ENCODE measurements at places on chromosomes 12 and 14. TPM values are rescaled to one million over a fixed set of nuclear protein-coding genes. Genes with fewer than 3 reads are reported as not detected.

Gene HNF1A
- total RNA-seq: not detected

GRCh38 chr14:92680781-92681650 is 67.4 kb downstream of the LGMN start:
- peak; percentile 93 for DNase-seq
- peaks cover 57% of the 10 kb centered on the region for H3K36me3 ChIP-seq
- H3K27ac ChIP-seq: peak overlapping the region; percentile 48

- H3K36me3 ChIP-seq: peaks cover 1% of the 10 kb centered on the region
- no peak overlapping the region for H3K4me3 ChIP-seq
- peak; percentile 56 for DNase-seq
These were observed 136.2 kb downstream of the MED13L start for GRCh38 chr12:116141110-116141832.

- H3K27me3 ChIP-seq: peaks cover 2% of the 10 kb centered on the region
These were observed 109.3 kb downstream of the TBC1D30 start for GRCh38 chr12:64933791-64934190.

GRCh38 chr14:71454513-71455332 is 477.5 kb upstream of the RGS6 start:
- H3K36me3 ChIP-seq: peaks cover 19% of the 10 kb centered on the region
- H3K4me3 ChIP-seq: no peak overlapping the region
- peak overlapping the region; percentile 32 for H3K27ac ChIP-seq
- peaks cover 16% of the 10 kb centered on the region for H3K4me1 ChIP-seq

DNA sequence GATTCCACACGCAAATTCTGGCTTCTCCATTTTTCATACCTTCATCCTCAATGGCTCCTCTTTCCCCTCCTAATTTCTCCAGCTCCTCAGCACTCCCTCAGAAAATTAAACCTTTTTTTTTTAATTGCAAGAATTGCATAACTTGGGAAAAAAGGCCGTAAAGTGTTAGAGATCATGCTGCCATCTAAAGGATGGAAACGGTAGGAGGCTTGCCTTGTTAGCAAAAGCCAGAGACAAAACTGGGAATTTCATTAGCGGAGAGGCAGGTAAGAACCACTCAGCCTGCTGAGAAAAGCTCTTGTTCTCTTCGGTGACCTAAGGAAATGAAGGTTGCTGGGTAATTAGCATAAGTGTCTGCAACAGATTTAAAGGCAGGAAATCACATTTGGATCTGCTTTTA is 204.3 kb downstream of the AEBP2 start:
- no peak overlapping the region for H3K4me3 ChIP-seq
- H3K27ac ChIP-seq: no peak overlapping the region
- no peaks in the 10 kb centered on the region for H3K27me3 ChIP-seq
- no peaks in the 10 kb centered on the region for H3K36me3 ChIP-seq

DNA sequence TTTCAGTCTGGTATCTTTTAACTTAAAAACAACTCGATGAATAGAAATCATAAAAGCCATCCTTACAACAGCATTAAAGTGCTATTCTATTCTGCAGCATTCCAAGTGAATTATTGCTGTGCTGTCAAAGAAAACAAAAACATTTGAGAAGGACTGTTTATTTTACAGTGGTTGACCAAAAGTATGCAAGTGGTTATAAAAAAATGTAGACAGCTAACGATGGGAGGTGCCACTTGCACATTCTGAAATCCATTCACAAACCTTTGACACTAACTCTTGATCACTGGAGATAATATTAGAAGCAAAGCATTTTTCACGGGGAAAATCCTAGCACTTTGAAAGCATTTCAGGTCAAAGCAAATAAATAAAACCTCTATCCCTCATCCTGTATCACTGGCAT is 55.6 kb downstream of the HMGA2 start:
- no peak overlapping the region for H3K4me3 ChIP-seq
- H3K27ac ChIP-seq: no peak overlapping the region
- H3K4me1 ChIP-seq: no peaks in the 10 kb centered on the region
- peaks cover 45% of the 10 kb centered on the region for H3K27me3 ChIP-seq
- H3K36me3 ChIP-seq: no peaks in the 10 kb centered on the region
- DNase-seq: no peak

DNA sequence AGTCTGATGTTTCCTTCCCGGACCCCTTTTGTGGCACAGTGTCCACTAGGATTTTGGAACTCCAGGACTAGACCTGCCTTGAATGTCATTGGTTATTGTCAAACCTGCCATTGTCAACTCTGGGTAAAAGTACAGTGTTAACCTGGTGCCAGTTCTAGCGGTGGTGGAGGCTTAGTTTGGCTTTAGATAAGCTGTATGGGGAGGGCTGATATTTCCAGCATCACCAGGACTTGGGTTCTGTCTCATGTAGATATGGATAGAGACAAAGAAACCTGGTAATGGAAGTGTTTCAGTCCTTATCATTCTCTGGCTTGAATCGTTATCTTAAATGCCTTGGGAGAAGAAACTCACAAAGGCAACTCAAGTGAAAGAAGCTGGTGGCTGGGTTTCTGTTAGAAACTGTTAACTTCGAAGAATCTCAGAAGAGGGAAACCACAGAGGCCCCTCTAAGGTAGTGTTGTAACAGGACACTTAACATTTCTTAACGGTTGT is 10.6 kb downstream of the CHST11 start:
- H3K27me3 ChIP-seq: no peaks in the 10 kb centered on the region
- peak overlapping the region; percentile 38 for H3K4me3 ChIP-seq
- DNase-seq: no peak
- H3K4me1 ChIP-seq: peaks cover 72% of the 10 kb centered on the region

GRCh38 chr12:26935636-26936378 is 2.0 kb downstream of the INTS13 start:
- H3K27me3 ChIP-seq: no peaks in the 10 kb centered on the region
- peak; percentile 70 for DNase-seq
- peak overlapping the region; percentile 54 for H3K27ac ChIP-seq
- peak overlapping the region; percentile 94 for H3K4me3 ChIP-seq
- peaks cover 35% of the 10 kb centered on the region for H3K36me3 ChIP-seq

Gene SLC25A47
- total RNA-seq: not detected

DNA sequence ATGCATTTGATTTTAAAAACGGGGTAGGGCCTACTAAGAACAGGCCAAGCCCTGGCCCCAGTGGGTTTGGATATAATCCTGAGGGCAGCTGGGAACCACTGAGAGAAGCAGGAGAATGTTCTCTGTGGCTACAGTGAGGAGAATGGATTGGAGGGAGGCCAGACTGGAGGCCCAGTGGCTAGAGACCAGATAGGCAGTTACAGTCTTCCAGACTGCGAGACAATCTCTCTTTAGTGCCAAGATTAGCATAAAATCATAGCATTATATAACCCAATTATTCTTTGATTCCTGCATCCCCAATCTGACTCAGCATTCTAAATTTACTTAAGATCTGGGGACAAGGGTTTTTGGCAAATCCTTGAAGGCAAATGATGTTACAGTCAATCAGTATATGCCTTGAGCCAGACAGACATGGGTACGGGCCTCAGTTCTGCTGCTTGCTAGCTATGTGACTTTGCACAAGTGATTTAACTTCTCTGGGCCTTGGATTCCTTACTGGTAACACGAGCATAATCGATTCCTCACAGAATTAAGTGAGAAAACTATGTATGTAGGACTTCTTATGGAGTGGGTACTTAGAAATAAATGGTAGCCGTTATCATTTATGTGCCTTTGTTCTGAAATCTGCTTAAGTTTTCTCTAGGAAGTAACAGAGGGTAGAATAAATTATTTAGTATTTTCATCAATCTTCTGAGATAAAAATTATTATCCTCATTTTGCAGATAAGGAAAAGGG is 18.3 kb downstream of the NINJ2 start:
- peaks cover 7% of the 10 kb centered on the region for H3K36me3 ChIP-seq
- peaks cover 44% of the 10 kb centered on the region for H3K4me1 ChIP-seq
- no peak for DNase-seq
- no peak overlapping the region for H3K27ac ChIP-seq
- no peaks in the 10 kb centered on the region for H3K27me3 ChIP-seq

DNA sequence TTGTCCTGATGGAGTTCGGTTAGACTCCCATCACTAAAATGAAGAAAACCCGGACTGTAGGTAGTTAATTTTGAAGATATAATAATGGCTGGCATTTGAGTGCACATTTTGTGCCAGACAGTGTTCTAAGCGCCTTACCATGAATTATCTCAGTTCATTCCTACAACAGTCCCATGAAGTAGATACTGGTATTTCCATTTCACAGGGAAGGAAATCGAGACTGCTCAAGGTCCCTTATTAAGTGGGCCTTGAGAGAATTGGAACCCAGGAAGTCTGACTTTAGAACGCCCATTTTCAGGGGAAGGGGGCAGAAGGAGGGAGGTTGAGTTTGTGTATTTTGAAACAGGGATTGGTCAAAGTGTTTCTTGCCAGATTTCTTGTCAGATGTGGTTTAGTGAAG is 855 bp downstream of the MNAT1 start:
- peaks cover 3% of the 10 kb centered on the region for H3K36me3 ChIP-seq
- H3K4me1 ChIP-seq: peaks cover 16% of the 10 kb centered on the region
- H3K4me3 ChIP-seq: peak overlapping the region; percentile 100

DNA sequence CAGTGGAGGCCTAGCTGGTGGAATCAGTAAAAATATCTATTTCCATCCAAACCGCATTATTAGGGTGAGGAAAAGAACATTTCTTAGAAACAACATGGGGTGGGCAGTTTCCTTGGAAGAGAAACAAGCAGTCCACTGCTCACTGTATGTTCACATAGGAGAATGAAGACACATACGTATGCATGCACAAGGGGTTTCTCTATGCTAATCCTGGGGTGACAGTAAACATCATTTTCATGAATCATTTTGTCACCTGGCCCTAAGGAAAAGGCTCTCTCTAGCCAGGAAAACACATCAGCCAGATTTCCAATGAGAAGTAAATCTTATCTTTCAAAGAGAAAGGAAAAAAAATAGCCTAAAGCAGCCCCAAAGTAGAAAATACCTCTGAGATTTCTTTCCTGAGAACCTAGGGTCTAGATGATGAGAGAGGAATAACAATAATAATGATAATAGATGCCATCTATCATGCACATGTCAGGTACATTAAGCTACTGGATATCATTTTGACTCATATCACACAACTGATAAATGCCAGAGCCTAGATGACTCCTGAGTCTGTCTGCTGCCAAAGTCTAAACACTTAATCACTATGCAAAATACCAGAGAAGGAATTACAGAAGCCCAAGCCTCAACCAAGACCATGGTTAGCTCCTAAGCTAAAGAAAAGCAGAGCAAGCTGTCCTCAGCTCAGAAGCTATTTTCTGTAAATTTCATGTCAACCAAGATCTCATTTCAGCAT is 520.5 kb upstream of the TMPO start:
- no peak overlapping the region for H3K27ac ChIP-seq
- H3K27me3 ChIP-seq: no peaks in the 10 kb centered on the region
- H3K4me3 ChIP-seq: no peak overlapping the region
- H3K36me3 ChIP-seq: no peaks in the 10 kb centered on the region

Gene SRGAP1
- total RNA-seq: 0.21 TPM

- no peak for DNase-seq
- no peak overlapping the region for H3K4me3 ChIP-seq
- peaks cover 35% of the 10 kb centered on the region for H3K27me3 ChIP-seq
- H3K27ac ChIP-seq: no peak overlapping the region
- peaks cover 15% of the 10 kb centered on the region for H3K4me1 ChIP-seq
These were observed 9.8 kb upstream of the ABHD12B start for GRCh38 chr14:50862036-50862570.

Gene FOXG1
- not detected for total RNA-seq

Gene GPATCH2L
- total RNA-seq: 61.6 TPM

DNA sequence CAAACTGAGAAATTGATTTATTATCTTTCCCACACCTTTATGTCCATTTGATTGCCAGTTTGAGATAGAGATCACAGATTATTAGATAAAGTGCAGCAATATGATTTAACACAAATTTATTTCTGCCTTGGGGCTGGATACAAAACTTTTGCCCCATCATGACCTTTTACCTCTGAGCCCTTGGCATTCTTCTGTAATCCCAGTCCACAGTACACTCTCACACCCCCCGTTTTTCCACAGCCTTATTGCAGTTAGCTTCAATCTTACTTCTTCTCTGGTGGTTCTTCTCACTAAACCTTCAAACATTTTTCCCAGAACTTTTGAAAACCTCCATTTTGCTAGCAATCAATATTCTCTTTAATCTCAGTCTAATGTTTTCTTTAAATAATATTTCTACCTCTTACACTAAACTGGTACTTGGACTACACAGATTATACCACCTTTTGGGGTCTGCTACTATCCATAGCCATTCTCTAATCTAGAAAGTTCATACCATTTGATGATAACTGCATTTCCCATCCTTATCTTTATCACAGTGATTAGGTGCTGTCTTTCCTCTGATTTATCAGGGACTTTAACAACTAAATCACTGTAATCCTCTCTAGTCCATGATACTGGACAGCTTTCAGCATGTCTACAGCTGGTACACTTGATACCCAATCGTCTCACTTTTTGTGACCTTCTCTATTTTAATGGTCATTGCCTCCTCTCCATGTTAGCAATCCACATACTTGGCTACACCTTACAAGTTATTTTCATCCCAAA is 186.7 kb upstream of the PDE3A start:
- H3K36me3 ChIP-seq: no peaks in the 10 kb centered on the region
- H3K4me3 ChIP-seq: no peak overlapping the region
- no peak overlapping the region for H3K27ac ChIP-seq
- H3K4me1 ChIP-seq: no peaks in the 10 kb centered on the region
- no peaks in the 10 kb centered on the region for H3K27me3 ChIP-seq
- DNase-seq: no peak

DNA sequence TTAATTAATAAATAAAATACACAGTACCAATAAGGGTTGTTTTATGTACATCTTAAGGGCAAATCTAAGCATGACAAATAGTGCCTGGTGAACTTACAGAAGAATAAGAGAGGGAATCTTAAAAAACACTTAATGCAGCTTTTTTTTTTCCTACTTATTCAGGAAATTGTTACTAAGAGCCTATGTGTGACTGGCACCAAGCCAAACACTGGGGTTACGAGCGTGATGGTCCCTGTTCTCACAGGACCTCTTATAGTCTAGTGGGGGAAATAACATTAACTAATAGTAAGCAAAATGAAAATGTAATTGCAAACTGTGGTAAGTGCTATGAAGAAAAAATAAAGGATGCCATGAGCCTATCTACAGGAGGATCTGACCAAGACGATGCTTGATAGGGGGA is 53.6 kb downstream of the RTN1 start:
- H3K36me3 ChIP-seq: no peaks in the 10 kb centered on the region
- H3K4me1 ChIP-seq: no peaks in the 10 kb centered on the region
- no peaks in the 10 kb centered on the region for H3K27me3 ChIP-seq
- no peak overlapping the region for H3K4me3 ChIP-seq
- DNase-seq: no peak
- no peak overlapping the region for H3K27ac ChIP-seq

All from activated CD4-positive, alpha-beta T cell treated with anti-CD3 and anti-CD28 coated beads, Interleukin-2, amount 10 ng/mL, durations not matched to agents 24 days and 14 days (primary cell).